Activated CD8-positive, alpha-beta memory T cell treated with anti-CD3 and anti-CD28 coated beads for 4 hours (primary cell): ENCODE measurements at places on chromosomes 3 and 15.

GRCh38 chr15:35308802-35309201 lies 223.7 kb upstream of the NANOGP8 start:
- DNase-seq: no peak

GRCh38 chr3:125108833-125109535 lies 53.2 kb upstream of the HEG1 start:
- DNase-seq: no peak

GRCh38 chr3:174949523-174949922 lies 90.4 kb downstream of the NAALADL2 start:
- no peak for DNase-seq

DNA sequence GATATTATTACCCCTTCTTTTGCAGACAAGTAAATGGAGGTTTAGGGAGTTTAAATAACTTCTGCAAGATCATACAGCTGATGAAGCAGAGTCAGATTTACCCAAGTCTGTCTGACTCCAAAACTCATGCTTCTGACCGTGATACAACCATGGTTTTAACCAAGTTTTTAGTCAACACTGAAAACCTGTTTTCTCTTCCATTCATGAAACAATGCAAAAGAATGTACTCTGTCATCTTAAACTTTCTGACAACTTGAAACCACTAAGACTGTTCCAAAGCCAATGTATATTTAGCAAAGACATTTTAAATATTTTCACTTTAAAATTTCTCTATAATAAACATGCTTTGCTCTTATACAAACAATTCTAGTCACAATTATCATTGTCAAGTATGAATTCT lies 77.0 kb upstream of the RBMS3 start:
- DNase-seq: no peak

GRCh38 chr15:78037328-78037727 lies 40.2 kb downstream of the TBC1D2B start:
- DNase-seq: no peak

DNA sequence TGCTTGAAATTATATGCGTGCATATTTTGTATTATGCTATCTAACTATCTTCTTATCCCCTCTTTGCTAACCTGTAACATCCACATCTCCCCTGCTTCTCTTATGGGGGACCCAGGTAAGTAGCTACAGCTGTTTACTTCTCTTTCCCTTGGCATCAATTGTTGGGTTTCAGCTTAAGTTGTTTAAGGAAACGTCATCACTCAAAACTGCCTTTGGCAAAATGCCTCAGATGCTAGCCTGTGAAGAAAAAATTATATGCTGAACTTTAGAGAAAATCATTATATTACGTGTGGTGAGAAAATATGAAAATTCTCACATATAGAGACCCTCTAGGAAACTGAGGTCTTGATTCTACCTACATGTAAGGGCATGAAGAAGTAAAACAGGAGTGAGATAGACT lies 447.0 kb upstream of the NECTIN3 start:
- no peak for DNase-seq

GRCh38 chr3:36846406-36846805 lies 82.1 kb upstream of the DCLK3 start:
- no peak for DNase-seq

GRCh38 chr3:150925751-150926201 lies 20.5 kb upstream of the MINDY4B start:
- no peak for DNase-seq
